ENCODE measurements at places on chromosomes 6 and 20. TPM values are rescaled to one million over a fixed set of nuclear protein-coding genes. Genes with fewer than 3 reads are reported as not detected.

DNA sequence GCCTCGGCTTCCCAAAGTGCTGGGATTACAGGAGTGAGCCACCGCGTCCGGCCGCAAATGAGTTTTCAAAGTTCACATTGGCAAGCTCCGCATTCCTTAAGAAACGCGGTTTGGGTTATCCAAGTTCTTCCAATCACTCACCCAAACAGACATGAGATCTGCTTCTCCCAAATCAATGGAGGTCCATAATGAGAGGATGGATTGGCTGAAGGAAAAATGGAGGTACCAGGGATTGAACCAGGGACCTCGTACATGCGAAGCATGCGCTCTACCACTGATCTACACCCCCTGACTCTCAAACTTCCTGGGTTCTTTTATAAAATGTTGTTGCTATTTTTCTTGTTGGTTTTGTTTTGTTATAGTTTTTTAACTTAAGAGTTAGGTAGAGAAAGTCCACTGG lies 170.0 kb downstream of the GPX5 start:
- no peak for DNase-seq

- no peak for DNase-seq
Measured at GRCh38 chr6:41379306-41379705, 43.9 kb downstream of the NCR2 start.

GRCh38 chr20:35742741-35743523 lies 872 bp upstream of the RBM39 start:
- DNase-seq = no peak

DNA sequence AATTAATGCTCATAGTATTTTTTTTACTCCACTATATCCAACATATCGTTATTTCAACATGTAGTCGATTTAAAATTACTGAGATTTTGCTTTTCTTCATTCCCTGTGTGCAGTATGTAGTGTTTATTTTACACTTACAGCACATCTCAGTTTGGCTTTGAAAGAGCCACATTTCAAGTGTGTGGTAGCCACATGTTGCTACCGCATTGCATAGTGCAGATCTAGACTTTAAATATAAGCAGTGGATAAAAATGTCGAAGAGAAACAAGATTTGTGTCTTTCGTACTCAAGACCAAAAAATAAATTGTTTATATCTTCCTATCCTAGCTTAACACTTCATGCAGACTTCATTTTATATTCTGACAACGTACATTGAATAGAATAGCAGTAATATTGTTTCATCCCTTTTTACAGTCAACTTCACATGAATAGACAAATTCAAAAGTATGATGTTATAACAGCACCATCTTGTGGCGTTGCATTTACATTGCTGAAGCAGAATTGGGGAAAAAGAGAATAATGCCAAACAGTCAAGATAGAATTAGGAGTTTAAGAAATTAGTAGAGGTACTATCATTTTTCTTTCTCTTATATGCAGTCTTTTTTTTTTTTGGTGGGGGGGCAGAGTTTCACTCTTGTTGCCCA lies 29.9 kb downstream of the FBXO5 start:
- DNase-seq = no peak

- DNase-seq = no peak
Measured at GRCh38 chr6:37884548-37884947, 65.0 kb downstream of the ZFAND3 start.

GRCh38 chr6:32589596-32590449 lies at the start of gene HLA-DRB1:
TSS of gene HLA-DRB1 (minus strand) at chr6:32589848. CDS start at chr6:32589742, 106 bp downstream.
- DNase-seq = peak; percentile 57

- no peak for DNase-seq
Measured at GRCh38 chr20:61719691-61720347, 345.9 kb downstream of the TAF4 start.

DNA sequence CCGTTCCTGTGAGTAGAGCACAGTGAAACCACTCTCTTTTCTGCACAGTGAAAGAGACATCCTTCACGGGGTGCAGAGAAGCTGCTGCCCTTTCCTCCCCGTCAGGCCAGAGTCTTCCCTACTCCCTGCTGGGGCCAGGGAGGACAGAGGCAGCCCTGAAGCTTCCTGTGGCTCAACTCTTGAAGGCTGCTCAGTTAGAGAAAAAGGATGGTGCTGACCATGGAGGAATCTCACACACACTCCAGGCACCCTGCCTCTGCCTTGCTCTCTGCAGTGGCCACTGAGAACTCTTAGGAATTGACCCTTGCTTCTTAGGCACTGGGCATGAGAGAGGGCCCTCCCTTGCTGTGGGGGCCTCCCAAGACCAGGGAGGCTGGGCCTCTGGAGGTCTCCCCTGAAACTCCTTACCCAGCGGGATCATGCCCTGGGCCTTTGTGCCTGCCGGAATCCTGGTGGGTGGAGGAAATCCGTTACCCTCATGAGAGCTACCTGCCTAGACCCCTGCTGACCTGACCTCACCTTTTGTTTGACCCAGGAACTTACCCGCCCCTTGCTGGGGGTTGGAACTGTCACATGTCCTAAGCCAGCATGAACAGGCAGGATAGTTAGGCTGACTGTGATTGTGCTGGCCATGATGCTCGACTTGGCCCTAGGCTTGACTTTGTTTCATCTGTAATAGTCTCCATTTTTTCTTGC lies 65.0 kb upstream of the CD93 start:
- no peak for DNase-seq

DNA sequence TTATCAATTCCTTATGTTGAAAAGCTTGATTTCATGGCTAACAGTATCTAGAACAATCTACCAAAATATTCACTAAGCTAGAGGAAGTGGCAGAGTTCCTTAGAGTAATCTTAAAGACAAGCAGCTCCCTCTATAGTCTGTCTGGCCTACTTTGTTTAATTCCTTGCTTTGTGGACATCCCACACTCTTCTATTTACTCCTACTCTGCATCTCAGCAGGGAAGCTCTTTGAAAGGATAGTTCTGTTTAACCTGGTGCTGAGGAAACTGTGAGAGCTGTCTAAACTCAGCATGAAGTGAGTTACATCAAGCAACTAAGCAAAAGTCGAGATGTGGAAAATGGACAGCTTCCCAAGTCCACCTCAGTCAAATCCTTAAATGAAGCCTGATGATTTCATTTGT lies 4.3 kb downstream of the REV3L start:
- no peak for DNase-seq

GRCh38 chr6:164252948-164253347 lies 838.4 kb downstream of the QKI start:
- DNase-seq = no peak

DNA sequence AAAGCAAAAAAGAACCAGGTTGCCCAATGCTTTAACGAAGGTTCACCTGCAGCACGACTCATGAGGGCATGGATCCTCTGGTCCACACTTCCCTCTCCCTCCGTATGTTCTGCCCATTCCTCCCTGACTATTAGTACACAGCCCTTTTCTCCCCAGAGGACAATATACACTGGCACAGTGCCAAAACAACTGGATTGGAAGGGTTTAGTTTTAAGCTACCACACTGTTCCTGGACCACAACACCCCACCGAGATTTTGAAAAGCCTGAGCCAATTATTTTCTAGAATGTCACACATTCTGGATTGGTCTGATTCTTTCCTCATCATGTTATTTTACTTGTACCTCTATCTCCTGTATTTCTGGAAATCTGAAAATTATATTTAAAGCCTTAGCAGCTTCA lies 2.9 kb upstream of the AKAP7 start:
- DNase-seq = no peak

GRCh38 chr20:56428410-56428809 lies 16.4 kb downstream of the CASS4 start:
- no peak for DNase-seq

DNA sequence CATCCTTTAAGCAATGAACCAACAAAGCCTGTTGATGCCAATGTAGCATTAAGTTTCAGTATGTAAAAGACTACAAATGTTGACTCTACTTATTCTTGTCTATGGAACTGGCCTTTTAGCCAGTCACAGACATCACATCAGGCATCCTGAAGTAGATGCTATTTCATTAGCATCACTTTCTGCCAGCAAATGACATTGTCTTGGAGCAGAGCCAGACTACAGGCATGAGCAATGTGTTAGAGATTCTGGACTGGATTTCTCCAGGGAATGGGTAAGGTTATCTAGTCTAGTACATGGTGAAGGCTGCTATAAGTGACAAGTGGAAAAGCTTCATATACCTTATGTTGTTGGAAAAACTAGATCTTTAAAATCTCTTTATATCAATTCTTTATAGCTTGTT lies 142.9 kb downstream of the ADGRB3 start:
- no peak for DNase-seq

DNA sequence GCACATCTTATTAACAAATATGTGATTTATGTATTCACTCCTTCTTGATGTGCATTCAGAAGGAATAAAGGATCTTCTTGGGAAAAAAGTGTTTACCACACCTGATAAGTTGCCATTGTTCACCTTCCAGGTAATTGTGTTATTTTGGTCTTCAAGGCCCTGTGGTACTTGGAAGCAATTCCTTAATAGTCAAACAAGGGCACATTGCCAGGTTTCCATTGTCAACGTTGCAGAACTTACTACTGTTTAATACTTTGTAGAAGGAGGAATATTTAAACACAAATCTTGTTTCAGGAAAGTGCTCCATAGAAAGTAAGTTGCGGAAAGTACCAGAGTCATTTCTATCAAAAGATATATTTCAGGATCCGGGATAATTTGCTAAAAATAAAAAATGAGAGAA lies 129.5 kb upstream of the SGK1 start:
- no peak for DNase-seq

GRCh38 chr6:23034926-23035325 lies 465.6 kb downstream of the HDGFL1 start:
- no peak for DNase-seq

Gene KHDC1
- 0.89 TPM for total RNA-seq

Gene INSM1
- not detected for total RNA-seq

Gene GPX5
- total RNA-seq = not detected

Measured in psoas muscle (tissue), 8 donors.